CD4-positive, alpha-beta memory T cell (primary cell): ENCODE measurements at places on chromosomes 2 and 18. TPM values are rescaled to one million over a fixed set of nuclear protein-coding genes. Genes with fewer than 3 reads are reported as not detected.

Gene SPP2
- total RNA-seq: not detected

GRCh38 chr2:69768235-69768634 is 26.3 kb downstream of the ANXA4 start:
- no peak for DNase-seq

Gene INO80C
- 27.3 TPM for total RNA-seq

- DNase-seq: no peak
These were observed 1.4 kb downstream of the ALPI start for GRCh38 chr2:232457121-232458011.

DNA sequence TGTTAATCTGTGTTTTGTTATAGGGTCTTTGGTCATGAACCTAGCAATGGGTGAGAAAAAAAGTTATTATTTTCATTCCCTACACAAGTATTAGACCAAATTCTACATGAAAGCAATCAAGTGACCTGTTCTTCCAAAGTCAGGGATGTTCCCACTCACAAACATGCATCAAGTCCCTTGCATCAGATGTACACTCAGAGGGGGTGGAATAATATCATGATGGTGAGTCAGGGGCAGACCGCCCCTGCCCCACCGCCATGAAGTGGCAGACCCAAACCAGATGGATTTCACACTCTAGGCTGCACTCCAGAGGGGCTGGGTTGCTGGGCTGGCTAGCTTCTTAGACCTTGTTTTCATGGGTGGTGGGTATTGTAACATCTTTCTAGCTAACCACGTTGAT is 91.4 kb downstream of the ACAA2 start:
- no peak for DNase-seq
